ENCODE measurements at places on chromosomes 2 and 18.

GRCh38 chr18:25251068-25251467, 100.9 kb downstream of the ZNF521 start:
- H3K27ac ChIP-seq, result no peak overlapping the region
- no peaks in the 10 kb centered on the region for H3K36me3 ChIP-seq
- DNase-seq, result no peak
- 0 out of 2 replicates have a peak, but pooled peaks cover 8% of the 10 kb centered on the region for H3K27me3 ChIP-seq

- no peak overlapping the region for H3K27ac ChIP-seq
- no peaks in the 10 kb centered on the region for H3K27me3 ChIP-seq
- H3K4me3 ChIP-seq, result no peak overlapping the region
These were observed 110.6 kb downstream of the ZNF532 start for GRCh38 chr18:58975296-58975695.

DNA sequence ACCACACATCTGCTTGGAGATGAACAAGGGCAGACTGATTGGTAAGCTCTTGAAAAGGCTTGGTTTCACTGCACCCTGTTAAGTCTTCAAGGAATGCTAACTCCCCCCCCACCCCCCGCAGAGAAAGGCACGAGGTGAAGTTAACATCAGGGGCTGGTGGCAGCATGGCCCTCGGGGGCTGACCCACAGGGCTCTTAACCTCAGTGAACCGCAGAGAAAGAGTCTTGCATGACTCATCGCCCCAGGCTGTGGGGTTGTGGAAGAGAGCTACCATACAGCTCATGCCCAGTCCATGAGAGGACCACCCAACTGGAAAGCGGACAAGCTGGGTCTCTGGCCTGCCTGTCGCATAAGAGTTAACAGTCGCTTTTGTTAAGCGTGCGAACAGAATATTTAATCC, 10.6 kb upstream of the CEP68 start:
- no peaks in the 10 kb centered on the region for H3K27me3 ChIP-seq
- H3K27ac ChIP-seq, result no peak overlapping the region
- H3K36me3 ChIP-seq, result no peaks in the 10 kb centered on the region
- DNase-seq, result no peak
- H3K4me1 ChIP-seq, result peaks cover 2% of the 10 kb centered on the region
- no peak overlapping the region for H3K4me3 ChIP-seq

GRCh38 chr2:25437881-25438662, 96.3 kb upstream of the DNMT3A start:
- H3K27me3 ChIP-seq, result no peaks in the 10 kb centered on the region
- H3K4me1 ChIP-seq, result no peaks in the 10 kb centered on the region
- H3K4me3 ChIP-seq, result no peak overlapping the region
- H3K36me3 ChIP-seq, result no peaks in the 10 kb centered on the region

- no peak overlapping the region for H3K4me3 ChIP-seq
- DNase-seq, result no peak
- H3K36me3 ChIP-seq, result no peaks in the 10 kb centered on the region
- peaks cover 6% of the 10 kb centered on the region for H3K4me1 ChIP-seq
- H3K27me3 ChIP-seq, result no peaks in the 10 kb centered on the region
These were observed 487.5 kb downstream of the IRS1 start for GRCh38 chr2:226312155-226312554.

GRCh38 chr18:32391126-32391525, 79.6 kb downstream of the GAREM1 start:
- no peaks in the 10 kb centered on the region for H3K27me3 ChIP-seq
- H3K4me1 ChIP-seq, result no peaks in the 10 kb centered on the region
- no peak for DNase-seq
- no peak overlapping the region for H3K4me3 ChIP-seq

Data from HCT116 (cell line).